ENCODE measurements at places on chromosomes 6 and 20.

- DNase-seq: no peak
Observed at GRCh38 chr6:34383161-34383631, 9.3 kb downstream of the NUDT3 start.

- no peak for DNase-seq
Observed at GRCh38 chr6:22045261-22045912, 251.4 kb downstream of the PRL start.

DNA sequence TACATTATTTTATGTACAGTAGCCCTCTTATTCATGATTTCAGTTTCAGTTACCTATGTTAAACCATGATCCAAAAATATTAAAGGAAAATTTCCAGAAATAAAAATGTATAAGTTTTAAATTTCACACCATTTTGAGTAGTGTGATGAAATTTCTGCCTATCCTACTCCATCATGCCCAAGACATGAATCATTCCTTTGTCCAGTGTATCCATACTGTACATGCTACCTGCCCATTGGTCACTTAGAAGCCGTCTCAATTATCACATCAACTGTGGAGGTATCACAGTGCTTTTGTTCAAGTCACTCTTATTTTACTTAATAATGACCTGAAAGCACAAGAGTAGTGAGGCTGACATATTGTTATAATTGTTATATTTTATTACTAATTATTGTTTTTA, 32.3 kb upstream of the PLCB4 start:
- DNase-seq: no peak

GRCh38 chr20:63775096-63775978, 35.8 kb downstream of the SLC2A4RG start:
- DNase-seq: peak; percentile 9

DNA sequence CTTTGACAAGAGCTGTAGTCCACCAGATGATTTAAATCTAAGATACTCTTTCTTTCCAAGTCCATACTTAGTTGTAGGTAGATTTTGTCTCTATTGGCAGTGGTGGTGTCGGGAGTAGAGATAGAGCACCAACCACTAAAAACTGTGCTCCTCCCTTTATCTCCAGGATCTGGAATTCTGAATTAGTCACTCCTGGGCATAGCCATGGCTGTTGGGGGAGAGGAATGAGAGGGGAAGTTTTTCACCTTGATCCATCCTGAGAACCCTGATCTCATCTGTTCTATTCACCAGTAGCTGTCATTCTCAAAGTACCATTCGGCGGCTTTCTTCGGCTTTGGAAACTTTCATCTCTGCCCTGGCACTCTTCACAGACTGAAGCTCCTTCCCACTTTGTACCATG, 35.6 kb upstream of the NKX2-4 start:
- no peak for DNase-seq

- DNase-seq: no peak
Observed at GRCh38 chr6:28597217-28597835, 71.6 kb downstream of the GPX5 start.

GRCh38 chr6:154012852-154013251, 26.2 kb upstream of the OPRM1 start:
- DNase-seq: no peak

GRCh38 chr6:133544419-133544818, 303.3 kb downstream of the EYA4 start:
- no peak for DNase-seq

DNA sequence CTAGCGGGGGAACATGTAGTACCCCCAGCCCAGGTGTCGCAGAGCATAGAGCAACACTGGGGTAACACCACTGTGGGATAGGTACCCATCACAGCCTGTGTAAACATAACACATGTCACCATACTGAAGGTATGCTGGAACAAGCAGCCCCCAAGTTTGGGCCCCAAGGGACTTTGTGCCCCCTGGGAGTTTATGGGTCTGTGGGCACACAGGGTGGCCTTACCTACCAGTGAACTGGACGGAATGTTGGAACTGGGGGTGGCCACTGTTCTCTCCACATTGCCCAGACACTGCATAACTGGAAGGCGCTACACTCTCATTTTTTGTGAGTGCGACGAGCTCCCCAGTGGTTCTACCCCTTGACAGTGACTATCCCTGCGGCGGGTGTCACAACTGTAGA, 28.5 kb downstream of the HDDC2 start:
- no peak for DNase-seq

DNA sequence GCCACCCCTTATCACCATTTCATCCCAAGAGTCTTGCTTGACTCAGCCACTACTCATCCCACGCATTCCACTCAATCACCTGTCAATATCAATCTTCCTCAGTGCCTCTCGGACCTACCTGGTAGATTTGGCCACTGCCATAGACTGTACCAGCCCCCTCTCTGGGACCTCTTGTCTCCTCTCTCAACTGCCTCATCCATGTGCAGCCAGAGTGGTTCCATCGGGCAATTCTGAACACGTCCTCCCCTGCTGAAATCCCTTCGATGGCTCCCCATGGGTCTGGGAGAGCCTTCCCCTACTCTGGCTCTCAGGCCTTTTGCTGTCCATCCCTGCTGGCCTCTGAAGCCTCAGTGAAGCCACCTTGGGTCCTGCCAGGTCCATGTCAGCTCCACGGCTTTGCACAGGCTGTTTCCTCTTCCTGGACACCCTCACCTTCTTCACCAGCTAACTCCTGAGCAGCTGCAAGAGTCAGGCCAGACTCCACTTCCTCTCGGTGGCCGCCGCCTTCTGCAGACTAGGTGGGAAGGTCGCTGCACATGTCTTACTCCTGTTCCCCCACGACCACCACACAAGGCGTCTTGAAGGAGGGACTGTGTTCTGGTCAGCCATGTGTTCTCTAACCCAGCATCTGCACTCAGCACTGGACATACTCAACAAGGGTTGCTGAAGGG, 120.4 kb downstream of the TOX2 start:
- DNase-seq: no peak

DNA sequence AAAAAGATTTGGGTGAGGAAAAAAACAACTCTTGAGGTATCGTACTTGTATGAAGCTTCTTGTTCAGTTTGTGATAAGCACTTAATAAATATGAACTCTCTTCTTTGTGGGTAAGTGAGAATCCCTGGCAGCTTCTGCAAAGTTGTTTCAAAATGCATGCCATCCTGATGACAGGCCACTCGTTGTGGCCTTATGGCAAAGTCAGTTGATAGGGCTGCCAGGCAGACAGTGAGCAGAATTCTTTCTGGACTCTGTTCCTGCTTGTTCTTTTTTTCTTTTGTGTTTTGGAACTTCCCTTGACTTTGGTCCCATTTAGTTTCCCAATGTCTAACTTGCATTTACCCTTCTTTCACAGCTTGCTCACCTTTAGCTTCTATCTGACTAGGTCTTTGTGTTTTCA, 983.5 kb upstream of the FLRT3 start:
- no peak for DNase-seq

DNA sequence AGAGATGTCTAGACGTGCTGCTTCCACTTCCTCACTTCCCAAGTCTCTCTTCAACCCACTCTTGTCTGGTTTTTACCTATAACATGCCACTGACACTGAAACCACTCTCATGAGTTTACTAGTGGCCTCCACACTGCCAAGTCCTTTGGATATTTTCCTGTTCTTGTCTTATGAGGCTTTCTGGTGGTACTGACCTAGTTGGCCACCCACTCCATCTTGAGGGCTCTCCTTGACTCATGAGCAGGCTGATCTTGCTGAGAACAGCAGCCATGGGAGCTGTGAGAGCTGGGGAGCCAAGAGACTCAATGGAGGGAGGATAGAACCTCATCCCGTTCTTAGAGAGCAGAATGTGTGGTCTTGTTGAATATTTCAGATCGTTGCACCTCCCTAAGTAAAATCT, 283.4 kb upstream of the PRDM1 start:
- no peak for DNase-seq

GRCh38 chr6:34549026-34549803, 6.9 kb downstream of the SPDEF start:
- DNase-seq: no peak

- DNase-seq: no peak
Observed at GRCh38 chr6:11734861-11735613, 43.6 kb downstream of the ADTRP start.

DNA sequence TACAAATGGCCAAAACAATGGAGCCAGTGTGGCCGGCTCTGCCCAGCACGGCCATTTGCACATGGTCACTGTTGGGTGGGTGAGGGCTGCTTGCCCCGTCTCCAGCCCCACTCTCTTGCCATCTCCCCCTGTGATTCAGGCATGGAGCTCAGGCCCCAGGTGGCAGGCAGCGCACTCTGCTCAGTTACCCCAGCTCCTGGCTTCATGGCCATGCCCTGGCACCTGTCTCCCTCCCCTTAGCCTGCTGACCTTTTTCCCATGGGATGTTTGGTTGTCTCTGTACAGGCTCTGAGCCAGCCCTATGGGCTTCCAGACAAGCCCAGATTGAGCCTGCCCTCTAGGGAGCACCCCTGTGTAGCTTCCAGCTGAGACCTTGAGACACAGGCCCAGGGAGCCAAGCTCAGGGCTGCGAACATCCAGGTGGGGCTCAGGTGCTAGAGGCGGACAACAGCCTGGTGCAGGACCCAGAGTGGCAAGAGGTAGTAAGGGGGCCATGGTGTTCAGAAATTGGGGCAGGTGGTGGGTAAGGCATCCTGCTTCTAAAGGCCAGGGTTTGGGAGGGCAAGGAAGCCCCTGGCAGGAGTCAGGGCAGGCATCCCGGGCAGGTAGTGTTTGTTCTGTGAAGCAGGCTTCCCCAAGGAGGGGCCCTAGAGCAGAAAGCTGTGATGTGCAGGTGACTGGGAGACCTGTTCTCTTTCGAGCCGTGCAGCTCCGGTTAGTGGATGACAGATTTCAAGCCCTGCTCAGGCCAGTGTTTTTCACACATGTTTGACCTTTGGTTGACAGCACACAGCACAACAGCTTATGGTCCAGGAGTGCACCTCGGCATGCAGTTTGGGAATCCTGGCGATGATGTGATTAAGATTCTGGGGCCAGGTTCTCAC, 17.7 kb downstream of the SYNJ2 start:
- DNase-seq: no peak
